ENCODE measurements at places on chromosomes 5 and 9.

- DNase-seq: no peak
Observed at GRCh38 chr9:136050701-136051452, 44.2 kb downstream of the NACC2 start.

DNA sequence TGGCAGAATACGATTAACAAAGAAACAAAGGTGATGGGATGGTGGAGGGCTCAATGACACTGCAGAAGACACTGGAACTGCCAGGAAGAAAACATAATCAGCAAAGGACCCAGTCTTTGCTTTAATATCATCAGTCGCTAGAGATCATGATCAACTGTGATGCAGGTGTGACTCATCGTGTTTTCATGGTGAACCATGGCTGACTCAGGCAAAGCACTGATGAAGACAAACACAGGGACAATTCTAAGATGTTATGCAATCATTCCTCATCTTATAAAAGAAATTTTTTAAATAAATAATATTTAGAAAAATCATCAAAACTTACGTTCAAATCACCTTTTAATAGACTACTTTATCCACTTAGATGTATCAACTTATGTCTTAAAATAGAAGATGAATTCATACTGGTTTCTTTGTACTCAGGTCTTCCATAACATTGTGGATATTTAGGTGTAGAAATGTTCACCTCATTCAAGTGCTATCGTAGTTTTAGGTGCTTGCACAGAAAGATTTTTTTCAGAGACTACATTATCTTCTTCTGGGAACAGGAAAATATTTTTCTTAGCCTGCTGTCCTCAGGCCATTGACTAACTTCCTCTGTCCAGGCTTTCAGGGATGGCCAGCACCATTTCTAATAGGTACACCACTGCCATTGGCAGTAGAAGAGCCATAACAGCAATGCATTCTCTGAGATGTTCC lies 673.4 kb upstream of the MEF2C start:
- no peak for DNase-seq

DNA sequence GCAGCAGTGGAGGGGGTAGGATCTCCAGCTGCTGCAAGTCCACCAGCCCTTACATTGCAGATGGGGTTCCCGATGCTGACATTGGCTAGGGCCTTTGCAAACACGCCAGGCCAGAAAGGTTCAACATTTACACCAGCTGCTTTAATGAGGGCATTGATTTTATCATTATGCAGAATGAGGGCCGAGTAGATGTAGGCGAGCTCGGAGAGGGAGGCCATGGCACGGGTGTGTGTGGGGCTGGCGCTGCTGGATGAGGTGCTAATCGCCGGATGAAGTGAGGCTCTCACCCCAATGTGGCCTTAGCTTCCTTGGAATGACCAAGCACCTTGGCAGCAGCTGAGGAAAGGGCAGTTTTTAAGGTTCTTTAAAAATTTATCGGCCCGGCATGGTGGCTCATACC lies 27.4 kb downstream of the PHAX start:
- DNase-seq: no peak

- no peak for DNase-seq
Observed at GRCh38 chr9:127770583-127770904, 7.9 kb downstream of the SH2D3C start.

- no peak for DNase-seq
Observed at GRCh38 chr5:32903613-32904012, 192.5 kb downstream of the NPR3 start.

DNA sequence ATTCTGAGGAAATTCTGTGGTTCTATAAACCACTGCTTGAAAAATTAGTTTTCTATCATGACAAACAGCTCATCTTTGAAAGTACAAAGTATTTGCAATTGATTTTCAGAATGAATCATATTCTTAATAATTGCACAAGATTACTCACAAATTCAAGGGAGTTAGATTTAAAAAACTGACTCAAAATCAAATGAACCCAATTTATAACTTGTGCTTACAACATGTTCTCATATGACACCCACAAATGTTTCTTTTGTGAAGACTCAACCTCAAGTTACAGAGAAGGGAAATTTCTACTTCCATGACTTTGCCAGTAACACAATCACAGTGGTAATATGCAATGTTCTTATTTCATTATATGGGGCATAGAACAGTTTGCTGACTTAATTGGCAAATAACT lies 272.0 kb upstream of the ACTBL2 start:
- no peak for DNase-seq

All from GM18507 (cell line).